ENCODE measurements at places on chromosomes 4 and X. TPM values are rescaled to one million over a fixed set of nuclear protein-coding genes. Genes with fewer than 3 reads are reported as not detected.

CT45A2 gene
- not detected for total RNA-seq

- no peak for DNase-seq
Measured at GRCh38 chrX:147476008-147476407, 435.7 kb upstream of the FMR1 start.

DNA sequence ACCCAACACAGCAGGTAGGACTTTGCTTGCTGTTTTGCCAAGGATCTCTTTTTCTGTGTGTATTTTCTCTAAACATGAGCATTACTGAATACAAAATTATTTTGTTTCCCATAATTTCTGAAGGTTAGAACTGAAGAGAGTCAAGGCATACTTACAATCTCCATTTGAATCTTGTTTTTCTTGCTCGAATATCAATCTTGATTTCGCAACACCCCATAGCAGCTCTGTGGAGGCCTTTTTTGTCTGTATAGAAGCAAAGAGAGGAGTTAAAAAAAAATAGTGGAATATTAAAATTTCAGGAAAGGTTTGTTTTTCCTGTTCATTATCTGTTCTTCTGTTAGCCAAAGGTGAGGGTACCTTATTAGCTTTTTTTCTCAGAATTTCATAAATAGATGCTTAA lies 92.9 kb downstream of the TNIP2 start:
- DNase-seq, result no peak

- DNase-seq, result no peak
Measured at GRCh38 chr4:107279733-107280132, 243.6 kb upstream of the DKK2 start.

GRCh38 chrX:100410901-100411801 lies 1.1 kb upstream of the PCDH19 start:
- no peak for DNase-seq

DACH2 gene
- total RNA-seq, result 0.15 TPM

PLP1 gene
- total RNA-seq, result 14.9 TPM

DNA sequence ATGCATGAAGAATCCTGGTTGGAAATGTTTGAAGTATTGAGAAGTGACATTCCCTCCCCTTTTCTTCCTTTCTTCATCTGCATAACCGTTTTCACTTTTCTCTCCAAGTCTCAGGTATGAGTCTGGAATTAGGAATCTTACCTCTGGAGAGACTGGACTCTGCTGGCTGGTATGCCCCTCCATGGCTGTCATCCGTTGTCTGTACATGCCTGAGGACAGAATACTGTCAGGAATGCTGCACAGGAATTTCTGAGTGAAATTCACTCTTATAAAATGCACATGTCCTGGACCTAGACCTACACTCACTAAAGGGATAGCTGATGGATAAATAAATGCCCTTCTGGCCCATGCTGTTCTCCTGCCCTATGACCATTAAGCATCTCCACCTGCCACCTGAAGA lies 179.5 kb downstream of the MSN start:
- DNase-seq, result no peak
